AG04450 (cell line): ENCODE measurements at places on chromosomes 7 and 10. TPM values are rescaled to one million over a fixed set of nuclear protein-coding genes. Genes with fewer than 3 reads are reported as not detected.

GRCh38 chr7:26425655-26426054, 134.0 kb downstream of the SNX10 start:
- DNase-seq = no peak

ELMO1 gene
- polyA plus RNA-seq = not detected in 2 replicates

DNA sequence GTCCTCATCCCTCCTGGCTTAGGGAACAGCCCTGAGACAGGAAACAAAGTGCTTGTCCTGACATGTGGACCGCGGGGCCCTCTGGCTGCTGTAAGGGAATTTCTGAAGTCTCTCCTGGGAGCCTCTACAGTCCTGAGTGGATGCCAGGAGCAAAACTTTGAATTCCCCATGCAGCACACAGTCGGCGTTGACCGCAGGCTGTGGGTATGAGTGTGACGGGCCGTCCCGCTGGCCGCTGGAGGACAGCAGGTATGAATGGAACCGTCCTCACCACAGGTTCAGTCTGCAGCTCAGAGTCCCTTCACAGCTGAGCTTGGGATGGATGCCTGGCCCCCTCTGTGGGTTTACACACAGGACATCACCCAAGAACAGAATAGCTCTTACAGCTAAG, 94.9 kb downstream of the GPR26 start:
- DNase-seq = no peak

GRCh38 chr10:48500771-48501170, 104.1 kb downstream of the ARHGAP22 start:
- no peak for DNase-seq

ADAM8 gene
- 0.25 and 0.36 TPM in 2 replicates for polyA plus RNA-seq

LDB1 gene
- 95.7 and 106 TPM in 2 replicates for polyA plus RNA-seq
